Stimulated activated CD4-positive, alpha-beta T cell treated with anti-CD3 and anti-CD28 coated beads, Interleukin-1b, Interleukin-23, amount 100 ng/mL, for 4 hours (primary cell): ENCODE measurements at places on chromosomes 7 and 10.

- DNase-seq = no peak
These were observed 99.3 kb upstream of the SORCS3 start for GRCh38 chr10:104541820-104542219.

- no peak for DNase-seq
These were observed 4.5 kb downstream of the VGF start for GRCh38 chr7:101160910-101161309.

GRCh38 chr7:26117142-26117807, 34.7 kb upstream of the NFE2L3 start:
- DNase-seq = no peak

DNA sequence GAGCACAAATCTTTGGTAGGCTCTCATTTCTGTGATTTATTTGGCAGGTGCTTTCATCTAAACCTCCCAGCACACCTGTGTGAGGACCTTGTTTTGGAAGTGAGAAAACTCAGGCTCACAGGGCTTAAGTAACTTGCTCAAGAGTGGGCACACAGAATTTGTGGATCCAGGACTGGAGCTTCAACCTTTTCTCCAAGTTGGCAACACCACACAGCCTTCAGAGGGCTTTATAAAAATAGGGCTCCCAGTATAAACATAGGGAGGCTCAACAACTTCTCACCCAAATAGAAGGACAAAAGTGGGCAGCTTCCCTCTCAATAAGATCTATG, 182.2 kb upstream of the NEBL start:
- DNase-seq = no peak

GRCh38 chr7:44223362-44224079, 22.7 kb downstream of the YKT6 start:
- no peak for DNase-seq

DNA sequence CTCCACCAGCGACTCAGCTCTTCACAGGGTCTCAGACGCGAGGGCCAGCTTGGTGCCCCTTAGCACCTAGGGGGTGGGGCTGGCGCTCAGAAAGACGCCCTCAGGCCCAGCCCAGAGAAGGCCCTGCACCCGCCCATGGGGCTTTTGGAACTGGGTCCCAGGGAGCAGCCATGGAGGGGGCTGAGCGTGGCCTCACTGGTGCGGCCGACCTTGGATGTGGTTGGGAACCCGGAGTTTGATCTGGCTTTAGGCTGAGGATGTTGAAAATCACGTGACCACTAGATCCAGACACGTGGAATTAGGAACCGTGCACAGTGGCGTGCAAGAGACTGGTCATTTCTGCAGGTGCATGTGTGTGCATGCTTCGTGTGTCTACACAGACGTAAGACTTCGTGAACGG, 185.4 kb downstream of the DNAJB6 start:
- DNase-seq = no peak

GRCh38 chr10:124041675-124042445, 51.5 kb downstream of the CHST15 start:
- no peak for DNase-seq
